ENCODE measurements at places on chromosomes 3 and 15.

GRCh38 chr15:68818066-68818768 is 2.5 kb downstream of the ANP32A start:
- peak; percentile 71 for DNase-seq

DNA sequence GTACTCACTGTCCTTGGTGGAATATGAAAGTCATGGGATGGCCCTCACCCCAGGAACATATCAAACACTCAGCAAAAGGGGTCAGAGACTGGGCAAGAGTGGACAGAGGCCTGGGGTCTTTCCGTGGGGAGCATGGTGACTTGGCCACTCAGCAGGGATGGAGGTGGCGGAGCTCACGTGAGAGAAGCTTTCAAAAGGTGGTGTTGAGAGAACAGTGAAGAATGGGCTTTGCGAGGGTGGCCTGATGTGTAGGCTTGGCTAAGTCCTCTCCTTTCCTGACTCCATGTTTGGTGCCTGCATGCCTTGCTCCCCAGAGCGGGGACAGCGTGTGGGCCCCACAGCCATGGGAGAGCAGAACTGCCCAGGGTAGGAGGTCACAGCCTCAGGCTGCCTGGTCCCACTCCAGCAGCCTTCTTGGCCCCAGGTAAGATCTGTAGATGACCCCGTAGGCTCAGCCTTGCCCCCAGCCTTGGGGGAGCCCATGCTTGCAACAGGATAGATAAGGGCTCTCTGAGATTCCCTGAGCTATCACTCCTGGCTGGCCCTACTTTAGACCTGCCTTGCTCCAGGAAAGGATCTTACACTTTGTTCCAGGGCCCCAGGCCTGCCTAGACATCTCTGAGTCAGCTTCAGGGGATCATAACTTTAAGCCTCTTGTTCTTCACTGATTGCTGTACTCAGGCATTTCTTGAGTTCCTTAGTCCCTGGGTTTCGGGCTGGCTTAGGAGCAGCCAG is 17.0 kb downstream of the RPLP1 start:
- no peak for DNase-seq

DNA sequence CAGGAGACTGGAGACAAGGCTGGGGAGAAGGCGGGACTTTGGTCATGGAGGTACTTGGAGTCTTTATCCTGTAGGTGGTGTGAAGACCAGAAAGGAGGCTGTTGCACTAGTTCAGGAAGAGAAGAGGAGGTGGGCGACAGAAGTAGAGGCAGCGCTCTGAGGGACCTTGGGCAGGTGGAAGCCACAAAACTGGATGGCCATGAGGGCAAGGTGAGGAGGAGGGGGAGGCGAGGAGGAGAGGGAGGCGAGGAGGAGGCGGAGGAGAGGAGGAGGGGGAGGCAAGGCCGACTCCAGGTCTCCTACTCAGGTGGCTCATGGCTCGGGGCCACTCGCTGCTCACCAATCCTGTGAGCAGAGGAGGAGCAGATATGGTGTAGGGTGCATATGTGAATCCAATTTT is 125.6 kb downstream of the RPLP1 start:
- no peak for DNase-seq

- no peak for DNase-seq
Measured at GRCh38 chr3:130800829-130801228, 54.2 kb upstream of the PIK3R4 start.

GRCh38 chr3:9864200-9864927 is 15.7 kb downstream of the CIDEC start:
- DNase-seq: no peak

- no peak for DNase-seq
Measured at GRCh38 chr15:40048211-40048792, 9.3 kb upstream of the SRP14 start.

GRCh38 chr3:182527745-182528144 is 265.6 kb upstream of the ATP11B start:
- no peak for DNase-seq

Data from activated naive CD4-positive, alpha-beta T cell treated with Interleukin-2 at 50 U/mL for 16 hours (primary cell).